ENCODE measurements at places on chromosomes 4 and X.

- no peak for DNase-seq
Measured at GRCh38 chr4:38920186-38920585, 52.6 kb downstream of the FAM114A1 start.

DNA sequence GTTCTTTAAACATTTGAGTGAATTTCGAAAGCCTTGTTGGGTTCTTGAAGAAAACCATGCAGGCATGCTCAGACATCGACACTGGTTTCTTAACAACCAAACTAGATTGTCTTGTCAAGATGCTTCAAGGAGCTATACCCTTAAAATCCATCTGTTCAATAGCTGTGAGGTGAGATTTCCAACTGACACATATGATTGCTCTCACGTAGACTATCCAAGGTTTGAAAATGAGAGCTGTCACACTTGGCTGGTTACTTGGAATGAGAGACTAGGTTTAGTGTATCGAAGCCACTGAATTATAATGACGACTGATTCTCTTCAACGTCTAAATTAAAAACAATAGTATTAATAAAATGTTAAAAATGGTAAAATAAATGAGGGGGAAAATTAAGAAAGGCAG, 2725.5 kb downstream of the ARAP2 start:
- DNase-seq, result no peak

DNA sequence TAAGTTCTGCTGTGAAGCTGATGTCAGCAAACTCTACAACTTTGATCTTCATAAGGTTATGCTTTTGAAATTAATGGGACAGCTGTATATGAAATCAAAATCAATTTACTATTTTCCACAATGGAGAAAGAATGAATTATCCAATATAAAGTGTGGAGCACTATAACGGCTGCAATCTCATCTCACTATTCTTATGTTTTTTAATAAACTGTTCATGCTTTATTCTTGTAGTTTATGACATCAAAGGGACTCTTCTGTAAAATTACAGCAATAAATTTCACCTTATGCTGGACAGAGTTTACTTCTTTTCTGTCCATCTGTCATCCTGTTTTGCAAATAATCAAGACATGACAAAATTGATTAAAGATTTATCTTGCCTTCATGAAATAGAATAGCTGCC, 192.5 kb downstream of the TECRL start:
- DNase-seq, result no peak

GRCh38 chr4:22648996-22649395, 43.7 kb upstream of the GBA3 start:
- DNase-seq, result no peak

DNA sequence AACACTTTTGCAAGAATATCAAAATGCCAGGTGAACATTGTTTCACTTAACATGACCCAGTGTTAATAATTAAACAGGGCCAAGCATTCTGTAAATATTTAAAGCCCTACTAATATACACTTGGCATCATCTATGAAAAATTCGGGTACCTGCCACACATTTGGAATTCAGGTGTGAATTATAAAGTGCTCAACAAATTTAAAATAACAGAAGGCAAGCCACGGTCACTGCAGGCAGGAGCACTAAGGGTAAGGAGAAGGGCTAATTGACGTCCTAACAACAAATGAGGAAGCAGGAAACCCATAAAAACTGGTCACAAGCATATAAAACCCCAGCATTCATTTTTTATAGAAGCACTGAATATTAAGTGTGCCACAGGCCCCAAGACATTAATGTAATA, 43.8 kb upstream of the CPEB2 start:
- DNase-seq, result no peak

DNA sequence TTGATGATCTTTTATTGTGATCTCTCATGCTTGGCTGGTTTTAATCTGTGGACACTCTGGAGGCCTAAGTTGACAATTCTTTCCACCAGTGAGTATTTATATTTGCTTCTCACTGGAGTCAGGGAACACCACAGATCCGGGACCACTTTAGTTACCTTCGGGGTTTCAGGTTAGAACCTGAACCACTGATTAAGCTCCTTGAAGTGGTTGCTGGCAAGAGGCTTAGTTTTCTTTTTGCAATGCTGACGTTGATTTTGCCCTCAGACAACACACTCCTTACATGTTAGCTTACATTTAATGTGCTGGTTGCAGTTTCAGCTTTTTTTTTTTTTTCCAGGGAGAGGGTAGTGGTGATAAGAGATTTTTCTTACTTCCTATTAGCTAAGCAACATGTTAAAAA, 10.5 kb upstream of the ZNF330 start:
- no peak for DNase-seq

DNA sequence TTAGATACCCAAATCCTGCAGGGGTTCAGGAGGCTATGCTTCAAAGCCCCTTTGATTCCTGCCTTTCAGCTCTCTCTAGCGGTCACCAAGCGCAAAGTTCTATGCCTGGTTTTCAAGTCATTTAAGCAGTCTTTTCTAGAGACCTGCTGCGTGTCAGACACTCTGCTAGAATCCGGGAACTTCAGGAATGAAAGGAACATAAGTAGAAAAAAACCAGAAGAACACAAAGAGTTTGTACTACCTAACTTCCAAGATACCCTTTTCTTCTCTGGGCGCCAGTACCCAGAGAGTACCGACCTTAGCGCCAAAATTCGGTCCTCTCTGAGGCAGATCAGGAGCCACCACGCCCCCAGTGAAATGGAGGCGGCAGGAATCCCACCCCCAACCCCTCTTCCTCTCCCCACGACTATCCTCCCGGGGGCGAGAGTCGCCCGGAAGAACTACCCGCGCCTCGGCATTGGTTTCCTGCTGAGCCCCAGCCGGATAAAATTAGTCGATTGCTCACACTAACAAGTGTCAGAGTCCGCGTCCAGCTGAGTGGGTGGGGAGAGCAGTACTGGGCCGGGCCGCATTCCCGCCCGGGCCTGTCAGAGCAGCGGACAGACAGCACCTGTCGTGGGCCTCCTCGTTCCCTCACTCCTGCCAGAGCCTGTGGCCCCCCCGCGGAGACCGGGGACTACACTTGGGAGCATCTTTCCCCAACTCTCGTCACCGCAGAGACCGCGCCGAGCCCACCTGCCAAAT, 78.8 kb downstream of the RLIM start:
- DNase-seq, result peak; percentile 81

GRCh38 chrX:70128071-70128470, 5.2 kb upstream of the IGBP1 start:
- DNase-seq, result no peak

GRCh38 chr4:31085689-31086088, 365.5 kb downstream of the PCDH7 start:
- DNase-seq, result no peak

DNA sequence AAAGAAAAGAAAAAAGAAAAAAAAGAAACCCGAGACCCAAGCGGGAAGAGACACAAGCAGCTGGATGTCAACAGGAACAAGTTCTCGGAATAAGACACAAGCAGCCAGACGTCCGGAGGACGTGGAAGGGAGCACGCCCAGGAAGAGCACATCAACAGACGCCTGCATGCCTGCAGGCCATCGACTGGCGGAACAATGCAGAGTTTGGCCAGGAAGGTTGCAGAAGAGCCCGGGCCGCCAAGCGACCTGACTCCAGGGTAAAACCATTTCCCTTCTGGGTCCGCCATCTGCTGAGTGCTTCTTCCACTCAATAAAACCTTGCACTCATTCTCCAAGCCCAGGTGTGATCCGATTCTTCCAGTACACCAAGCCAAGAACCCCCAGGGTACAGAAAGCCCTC, 95.6 kb upstream of the PRR32 start:
- no peak for DNase-seq

- DNase-seq, result no peak
Measured at GRCh38 chr4:89077761-89078160, 20.8 kb upstream of the FAM13A start.

DNA sequence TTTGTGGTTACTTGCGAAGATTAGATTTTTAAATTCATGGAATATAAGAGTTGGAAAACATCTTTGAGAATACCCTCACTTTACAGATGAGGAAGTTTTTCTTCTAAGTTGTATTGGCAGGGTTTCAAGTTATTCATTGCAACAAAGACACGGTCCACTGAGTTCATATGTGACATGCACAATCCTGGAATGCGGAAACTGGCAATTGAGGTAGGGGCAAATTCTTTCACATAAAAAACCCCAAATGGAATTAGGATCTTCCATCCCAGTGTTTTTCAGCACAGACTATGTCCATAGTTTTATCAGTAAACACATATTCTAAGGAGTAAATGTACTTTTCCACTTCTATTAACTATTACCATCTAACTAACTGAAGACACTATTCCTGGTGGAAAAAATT, 81.8 kb upstream of the NAP1L5 start:
- DNase-seq, result no peak

DNA sequence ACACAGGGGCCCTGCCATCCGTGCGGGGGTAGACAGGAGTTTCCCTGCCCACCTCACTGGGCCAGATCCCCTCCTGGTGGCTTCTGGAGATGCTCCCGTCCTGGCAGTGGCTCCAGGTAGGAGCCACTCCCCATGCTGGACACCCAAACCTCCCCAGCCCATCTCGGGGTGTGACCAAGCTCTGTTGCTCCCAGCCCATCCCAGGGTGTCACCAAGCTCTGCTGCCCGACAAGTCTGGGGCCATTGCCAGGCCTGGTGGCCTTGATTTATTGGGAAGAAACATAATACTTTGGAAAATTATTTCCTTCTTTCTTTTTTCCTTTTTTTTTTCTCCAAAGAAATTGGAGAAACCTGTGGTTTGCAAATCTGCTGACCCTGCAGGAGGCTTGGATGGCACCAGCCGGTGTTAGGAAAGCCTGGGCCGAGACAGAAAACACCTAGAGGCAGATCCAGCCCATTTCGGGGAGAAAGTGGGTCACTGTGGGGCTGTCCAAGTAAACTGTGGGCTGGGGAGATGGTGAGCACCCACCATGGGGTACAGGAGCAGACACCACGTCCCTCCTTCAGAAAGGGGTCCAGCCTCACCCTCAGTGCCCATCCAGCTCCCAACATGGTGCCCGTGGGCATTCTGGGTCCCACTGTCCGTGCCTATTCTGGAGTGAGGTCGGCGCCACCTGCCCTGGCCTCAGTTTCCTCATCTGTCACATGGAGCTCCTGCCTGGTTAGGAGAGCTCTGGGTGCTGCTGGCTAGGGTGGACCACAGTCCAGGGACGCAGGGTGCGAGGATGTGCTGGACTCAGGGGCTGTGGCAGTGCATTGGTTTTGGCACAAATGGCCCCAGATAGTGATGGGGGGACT, 59.4 kb upstream of the ADRA2C start:
- DNase-seq, result no peak

- DNase-seq, result peak; percentile 28
Measured at GRCh38 chr4:154982187-154983047, 201.3 kb downstream of the RBM46 start.

DNA sequence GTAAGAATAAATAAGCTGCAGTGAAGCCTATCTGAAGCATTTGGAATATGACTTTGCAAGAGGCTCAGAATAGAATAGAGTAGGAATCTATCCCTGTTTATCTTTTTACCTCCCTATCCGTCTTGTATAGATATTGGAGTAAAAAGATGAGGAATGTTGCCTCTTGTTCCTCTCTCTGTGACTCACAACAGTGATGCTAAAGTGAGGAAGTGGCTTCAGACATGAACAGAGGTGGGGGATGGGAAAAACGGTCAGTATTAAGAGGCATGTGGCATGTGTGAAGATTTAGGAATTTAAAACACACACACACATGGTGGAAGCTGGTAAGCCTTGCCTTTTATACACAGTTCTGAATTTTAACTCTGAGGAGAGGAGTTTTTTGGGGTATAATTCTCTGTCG, 3.8 kb upstream of the DCAF4L1 start:
- DNase-seq, result no peak

GRCh38 chr4:42078184-42078801, 74.2 kb downstream of the BEND4 start:
- no peak for DNase-seq
